Naive thymus-derived CD4-positive, alpha-beta T cell (primary cell): ENCODE measurements at places on chromosomes 16 and 17.

- DNase-seq: no peak
Measured at GRCh38 chr16:67685388-67686112, 18.9 kb downstream of the C16orf86 start.

DNA sequence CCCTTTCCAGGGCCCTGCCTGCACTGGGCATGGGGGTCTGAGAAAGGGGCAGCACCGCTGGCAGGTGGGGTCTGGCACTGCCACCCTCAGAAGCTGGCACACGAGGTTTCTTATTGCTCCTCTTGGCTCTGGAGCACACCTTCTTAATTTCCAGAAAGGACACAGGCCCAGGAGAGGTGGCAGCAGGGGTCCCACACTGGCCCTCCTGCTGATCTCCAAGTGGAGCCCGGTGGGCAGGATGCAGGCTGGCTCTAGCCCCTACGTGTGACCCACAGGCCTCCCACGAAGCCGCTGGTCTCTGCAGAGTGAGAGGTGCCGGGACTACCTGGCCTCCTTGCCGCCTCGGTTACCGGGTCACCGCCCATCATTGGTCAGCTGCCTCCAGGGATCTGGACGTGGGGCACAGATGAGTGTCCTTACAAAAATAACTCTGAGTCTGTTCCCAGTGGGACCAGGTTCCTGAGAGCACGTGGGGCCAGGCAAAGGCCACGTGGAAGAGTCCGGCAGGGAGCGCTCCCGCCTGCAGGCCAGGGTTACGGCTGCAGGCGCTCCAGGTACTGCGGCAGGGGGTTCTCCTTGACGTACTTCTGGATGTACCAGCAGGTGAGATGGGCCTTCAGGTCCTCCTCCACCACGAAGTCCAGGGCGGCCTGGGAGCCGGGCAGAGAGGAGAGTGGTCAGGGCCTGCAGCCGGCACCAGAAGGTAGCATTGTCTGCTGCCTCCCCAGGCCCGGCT is 10.3 kb downstream of the NATD1 start:
- DNase-seq: no peak

GRCh38 chr17:8481089-8481488 is 45.4 kb downstream of the NDEL1 start:
- DNase-seq: no peak

DNA sequence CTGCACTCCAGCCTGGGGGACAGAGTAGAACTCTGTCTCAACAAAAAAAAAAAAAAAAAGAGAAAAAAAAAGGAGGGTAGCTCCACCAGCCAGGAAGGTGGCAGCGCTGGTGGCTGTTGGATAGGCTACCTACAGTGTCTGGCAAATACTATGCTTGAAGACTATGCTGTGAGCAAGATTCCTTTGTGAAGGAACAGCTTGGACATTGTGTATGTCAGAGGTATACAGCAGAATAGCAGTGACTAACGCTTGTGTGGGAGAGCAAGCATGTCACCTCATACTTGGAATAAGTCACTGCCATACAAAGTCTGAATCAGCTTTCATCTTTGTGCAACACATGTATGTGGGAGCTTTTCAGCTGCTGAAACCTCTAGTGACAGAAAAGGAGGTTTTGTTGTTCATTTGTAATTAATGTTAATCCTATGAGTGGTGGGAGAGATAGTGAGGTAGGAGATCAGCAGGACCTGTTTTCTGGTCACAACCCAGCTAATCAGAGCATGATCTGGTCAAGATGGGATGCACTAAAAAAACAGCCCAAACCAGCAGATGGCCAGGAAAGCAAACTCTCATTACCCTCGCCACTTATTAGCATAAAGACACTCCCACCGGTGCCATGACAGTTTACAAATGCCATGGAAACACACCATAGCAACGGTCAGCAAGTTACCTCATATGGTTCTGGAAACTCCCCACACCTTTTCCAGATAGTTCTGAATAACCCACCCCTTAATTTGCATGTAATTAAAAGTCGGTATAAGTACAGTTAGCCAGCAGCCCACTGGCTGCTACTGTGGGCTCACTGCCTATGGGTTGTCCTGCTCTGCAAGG is 6.8 kb upstream of the ITGAD start:
- DNase-seq: no peak

- DNase-seq: peak; percentile 71
Measured at GRCh38 chr17:4900231-4901107, 1.1 kb downstream of the C17orf107 start.

- DNase-seq: peak; percentile 34
Measured at GRCh38 chr16:57536306-57537193, at the start of gene CCDC102A. Gene CCDC102A (minus strand): TSS chr16:57536571. CDS start chr16:57529177, 7,394 bp downstream.

GRCh38 chr16:35737076-35737475 is 2277.7 kb downstream of the TP53TG3F start:
- no peak for DNase-seq

- DNase-seq: no peak
Measured at GRCh38 chr16:84687715-84688114, 12.1 kb upstream of the USP10 start.

DNA sequence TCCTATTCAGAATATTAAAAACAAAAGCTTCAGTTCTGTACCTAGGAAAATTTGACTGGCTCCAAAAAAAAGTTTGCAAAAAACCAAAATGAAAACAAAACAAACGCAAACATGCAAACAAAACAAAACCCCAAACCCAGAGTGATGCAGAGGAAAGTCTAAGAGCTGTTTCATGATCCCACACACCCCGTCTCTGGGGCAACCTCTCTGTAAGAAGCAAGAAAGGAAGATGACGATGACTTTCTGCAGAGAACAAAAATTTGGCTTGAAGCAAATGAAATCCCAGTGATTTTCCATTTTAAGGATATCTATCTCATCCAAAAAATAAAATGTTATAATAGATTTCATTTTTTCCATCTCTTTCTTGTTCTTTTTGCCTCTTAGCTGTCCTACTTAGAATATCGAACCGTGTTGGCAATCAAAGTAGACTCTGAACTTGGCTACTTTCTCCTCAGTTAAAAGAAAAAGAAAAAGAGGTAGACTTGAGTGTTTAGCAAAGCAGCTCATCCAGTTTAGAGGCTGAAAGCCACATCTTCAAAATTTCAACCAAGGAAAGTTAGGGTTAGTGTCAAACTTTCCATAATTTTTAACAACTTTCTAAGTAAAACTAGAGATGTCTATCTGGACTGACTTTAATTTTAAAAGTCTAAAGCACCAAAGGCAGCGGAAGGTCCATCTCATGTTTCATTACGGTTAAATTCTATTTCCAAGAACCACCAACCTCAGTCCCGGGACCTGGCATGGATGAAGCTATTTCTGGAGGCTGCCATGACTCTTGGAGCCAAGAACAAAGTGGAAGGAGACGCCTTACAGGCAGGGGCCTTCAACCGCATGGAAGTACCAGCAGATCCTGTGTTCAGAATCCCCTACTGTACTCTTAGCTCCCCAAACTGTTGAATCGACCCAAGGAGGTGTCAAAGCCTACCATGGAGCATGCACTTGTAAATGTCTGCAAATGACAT is 180.8 kb downstream of the XYLT1 start:
- no peak for DNase-seq
